ENCODE measurements at places on chromosomes 1 and 21. TPM values are rescaled to one million over a fixed set of nuclear protein-coding genes. Genes with fewer than 3 reads are reported as not detected.

The CADM3 gene
- total RNA-seq = 0.24 TPM

The PPIAL4G gene
- not detected for total RNA-seq

The FAM72C gene
- 5.8 TPM for total RNA-seq

The CRYAA gene
- not detected for total RNA-seq

The SMIM11 gene
- 1.3 TPM for total RNA-seq

The DMRTA2 gene
- total RNA-seq = 0.23 TPM

The SLAMF1 gene
- not detected for total RNA-seq

The TCHH gene
- 0.25 TPM for total RNA-seq

The VAMP4 gene
- 4.9 TPM for total RNA-seq

The SH2D5 gene
- 17.1 TPM for total RNA-seq

The LRRIQ3 gene
- total RNA-seq = 0.51 TPM

The ICOSLG gene
- total RNA-seq = 3.3 TPM

The CHI3L1 gene
- not detected for total RNA-seq

The PCP4L1 gene
- total RNA-seq = 0.13 TPM

The LRRC38 gene
- total RNA-seq = not detected

The C1orf53 gene
- 4.3 TPM for total RNA-seq

The CD1B gene
- total RNA-seq = not detected

The RNF186 gene
- total RNA-seq = not detected

The LENEP gene
- total RNA-seq = not detected

The ELK4 gene
- 6.2 TPM for total RNA-seq

The OPN3 gene
- total RNA-seq = 50.4 TPM

The HCRTR1 gene
- total RNA-seq = 0.04 TPM

The HMGCS2 gene
- not detected for total RNA-seq

The BMP8B gene
- 4.3 TPM for total RNA-seq

The PRDM2 gene
- 8.1 TPM for total RNA-seq

The PCSK9 gene
- 3.4 TPM for total RNA-seq

The SLC35F3 gene
- 5.8 TPM for total RNA-seq

The LRRC3 gene
- total RNA-seq = 2.1 TPM

The TEKT2 gene
- total RNA-seq = not detected

The UCK2 gene
- total RNA-seq = 107 TPM

The THEMIS2 gene
- 0.74 TPM for total RNA-seq

The S100A11 gene
- 1,875 TPM for total RNA-seq

The NUAK2 gene
- total RNA-seq = 35.2 TPM

The OR13G1 gene
- total RNA-seq = not detected

The HCN3 gene
- total RNA-seq = 5.8 TPM

The SLC19A2 gene
- total RNA-seq = 8.7 TPM

The GPR137B gene
- 17.5 TPM for total RNA-seq

The EFNA3 gene
- 3.4 TPM for total RNA-seq

The C1orf94 gene
- not detected for total RNA-seq

The CFAP107 gene
- not detected for total RNA-seq

The STUM gene
- total RNA-seq = not detected

The TNFRSF4 gene
- not detected for total RNA-seq

The CRP gene
- total RNA-seq = not detected

The SPATA17 gene
- total RNA-seq = 2.8 TPM

The TRIM58 gene
- total RNA-seq = not detected

The MFSD2A gene
- total RNA-seq = 4.3 TPM

The C1orf141 gene
- total RNA-seq = not detected

The SAMD11 gene
- 37.1 TPM for total RNA-seq

The KCNJ9 gene
- not detected for total RNA-seq

The BRINP3 gene
- not detected for total RNA-seq

The TRIM17 gene
- total RNA-seq = not detected

The CCDC181 gene
- 0.10 TPM for total RNA-seq
